Stimulated activated CD4-positive, alpha-beta T cell treated with anti-CD3 and anti-CD28 coated beads, Interleukin-1b, Interleukin-23, amount 100 ng/mL, for 4 hours (primary cell): ENCODE measurements at places on chromosomes 1 and 21.
A peak's percentile ranks its signal among the peaks of the same experiment; 100 is the strongest.

DNA sequence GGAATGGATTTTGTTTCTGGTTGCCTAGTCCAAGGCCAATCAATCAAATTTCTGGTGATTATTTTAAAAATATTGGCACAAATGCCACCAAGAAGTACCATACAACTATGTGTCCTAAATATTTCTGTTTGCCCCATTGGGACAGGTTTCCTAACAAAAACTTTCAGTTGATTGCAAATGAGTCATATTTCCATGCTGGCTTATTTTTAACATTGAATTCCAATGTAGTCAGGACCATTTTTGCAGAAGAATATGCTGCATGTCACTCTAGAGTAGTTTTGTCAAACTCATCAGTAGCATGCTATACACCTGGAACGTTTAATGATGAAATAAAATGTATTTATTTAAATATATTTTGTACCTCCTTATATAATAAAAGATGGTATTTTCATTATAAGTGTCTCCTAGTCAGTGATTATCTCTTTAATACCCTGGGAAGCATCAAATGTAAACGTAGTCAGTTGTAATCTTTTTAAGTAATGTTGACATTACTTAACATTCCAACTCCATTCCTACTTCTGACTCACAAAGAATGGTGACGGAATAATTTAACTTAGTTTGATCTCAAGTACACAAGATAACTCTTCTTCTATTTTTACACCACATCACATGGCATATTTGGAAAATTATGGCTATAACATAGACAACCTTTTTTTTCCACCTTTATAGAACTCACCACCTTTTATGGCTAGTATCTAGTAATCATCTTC, 39.0 kb upstream of the USH2A start:
- no peak for DNase-seq

DNA sequence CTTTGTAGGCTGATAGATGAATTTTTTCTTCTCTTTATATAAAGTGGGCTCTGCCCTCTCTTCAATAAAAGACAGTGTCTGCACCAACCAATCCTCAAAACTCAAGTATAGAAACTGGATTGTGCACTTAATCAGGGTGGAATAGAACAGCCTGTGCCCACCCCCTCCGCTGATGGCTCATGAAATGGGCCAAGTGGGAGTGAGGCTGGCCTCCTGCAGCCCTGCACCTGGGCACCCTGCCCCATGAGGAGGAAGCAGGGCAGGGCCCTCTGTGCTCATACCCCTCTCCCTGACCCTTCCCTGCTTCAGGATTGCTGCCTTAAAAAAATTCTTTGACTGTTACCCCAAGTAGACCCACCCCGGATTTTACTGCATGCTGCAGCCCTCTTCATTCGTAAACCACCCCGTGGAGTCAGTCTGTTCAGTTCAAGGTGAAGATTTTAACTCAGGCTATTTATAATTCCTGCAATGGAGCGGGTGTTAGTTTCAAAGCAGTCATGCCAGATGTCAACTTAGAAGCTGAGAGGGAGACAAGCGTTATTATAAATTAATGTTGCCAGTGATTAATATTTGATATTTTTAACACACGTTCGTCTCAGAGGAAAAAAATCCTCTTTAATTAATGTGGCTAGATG, 15.8 kb downstream of the PROK1 start:
- no peak for DNase-seq

DNA sequence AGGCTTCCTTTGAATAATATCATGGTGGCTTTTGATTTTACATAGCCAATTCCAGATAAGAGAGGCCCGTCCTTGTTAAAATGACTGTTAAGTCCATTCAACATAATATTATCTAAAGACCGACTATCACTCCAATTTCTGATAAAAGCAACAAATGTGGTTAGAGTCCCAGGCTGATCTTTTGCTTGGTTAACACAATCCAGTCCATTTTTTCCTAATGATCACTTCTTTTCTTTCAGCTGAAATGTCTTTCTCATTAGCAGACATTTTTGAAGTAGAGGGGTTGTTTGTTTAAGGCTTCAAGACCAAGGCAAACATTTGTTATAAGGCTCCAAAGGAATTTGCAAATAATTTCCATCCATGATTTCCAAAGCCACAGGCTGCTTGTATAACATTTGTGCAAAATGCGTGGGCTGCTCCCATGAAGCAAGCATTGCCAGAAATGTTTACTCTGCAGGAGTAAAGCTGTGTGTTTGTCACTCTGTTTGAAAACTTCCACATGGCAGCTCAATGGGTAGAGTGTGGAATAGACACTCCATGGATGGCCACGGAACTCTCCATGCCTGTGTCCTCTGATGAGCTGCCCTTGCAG, 111.5 kb downstream of the PSMG1 start:
- DNase-seq: no peak

- DNase-seq: no peak
Observed at GRCh38 chr21:16318651-16319300, 589.0 kb downstream of the USP25 start.

DNA sequence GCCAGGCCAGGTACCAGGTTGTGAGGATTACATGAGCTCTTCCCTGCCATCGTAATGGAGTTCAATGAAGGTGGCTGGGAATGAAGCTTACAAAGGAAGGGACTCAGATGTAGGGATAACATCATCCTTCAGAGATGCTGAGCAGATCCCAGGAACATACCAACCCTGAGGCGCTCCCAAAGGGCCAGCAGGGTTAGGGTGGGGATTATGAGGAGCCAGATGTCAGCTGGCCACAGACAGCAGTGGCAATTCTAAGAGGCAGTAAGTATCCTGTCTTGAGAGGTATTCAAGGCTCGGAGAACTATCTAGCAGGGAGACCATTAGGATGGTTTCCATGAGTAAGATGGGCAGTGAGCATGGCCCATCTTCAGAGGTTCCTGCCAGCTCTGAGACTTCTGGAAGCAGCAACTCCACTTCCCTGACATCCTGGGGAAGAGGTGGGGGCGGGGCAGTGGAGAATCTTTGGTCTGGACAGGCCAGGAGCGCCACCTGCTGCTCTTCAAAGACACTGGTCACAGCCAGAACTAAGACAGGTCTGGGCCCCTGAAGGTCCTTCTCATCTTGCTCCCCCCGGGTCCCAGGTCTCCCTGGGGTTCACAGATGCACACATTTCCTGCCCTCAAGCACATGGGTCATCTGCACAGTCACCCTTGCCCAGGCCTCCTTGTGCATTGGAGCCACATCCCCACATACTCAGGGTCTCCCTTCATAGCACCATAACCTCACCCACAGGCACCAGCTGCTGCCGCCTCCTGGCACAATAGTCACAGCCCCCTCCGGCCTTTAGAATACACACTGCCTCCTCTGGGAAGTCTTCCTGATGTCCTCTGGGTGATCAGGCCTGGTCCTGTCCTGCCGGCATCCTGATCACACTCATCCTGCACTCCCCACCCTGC, 2.7 kb upstream of the SDC3 start:
- DNase-seq: peak; percentile 43

GRCh38 chr1:55117941-55118340, 78.6 kb downstream of the PCSK9 start:
- no peak for DNase-seq

DNA sequence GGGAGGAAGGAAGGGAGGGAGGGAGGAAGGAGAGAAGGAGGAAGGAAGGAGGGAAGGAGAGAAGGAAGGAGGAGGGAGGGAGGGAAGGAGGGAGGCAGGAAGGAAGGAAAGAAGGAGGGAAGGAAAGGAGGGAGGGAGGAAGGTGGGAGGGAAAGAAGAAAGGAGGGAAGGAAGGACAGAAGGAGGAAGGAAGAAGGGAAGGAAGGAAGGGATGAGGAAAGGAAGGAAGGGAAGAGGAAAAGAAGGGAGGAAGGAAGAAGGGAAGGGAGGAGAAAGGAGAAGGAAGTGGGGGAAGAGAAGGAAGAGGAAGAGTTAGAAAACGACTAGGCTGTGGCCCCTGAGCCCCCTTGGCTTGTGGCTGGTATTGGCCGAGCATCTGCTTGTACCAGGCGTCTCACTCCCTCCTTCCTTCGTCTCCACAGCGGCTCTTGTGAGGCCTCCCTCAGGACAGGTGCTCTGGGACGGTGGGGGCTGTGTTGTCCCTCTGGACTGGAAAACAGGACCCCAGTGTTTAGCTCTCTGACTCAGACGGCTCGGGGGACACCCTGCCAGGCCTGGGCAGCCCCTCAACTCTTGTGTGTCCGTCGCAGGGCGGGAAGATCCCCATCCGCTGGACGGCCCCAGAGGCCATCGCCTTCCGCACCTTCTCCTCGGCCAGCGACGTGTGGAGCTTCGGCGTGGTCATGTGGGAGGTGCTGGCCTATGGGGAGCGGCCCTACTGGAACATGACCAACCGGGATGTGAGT, 36.2 kb upstream of the C1QA start:
- DNase-seq: no peak

- no peak for DNase-seq
Observed at GRCh38 chr1:232146514-232146913, 483.4 kb downstream of the SIPA1L2 start.

DNA sequence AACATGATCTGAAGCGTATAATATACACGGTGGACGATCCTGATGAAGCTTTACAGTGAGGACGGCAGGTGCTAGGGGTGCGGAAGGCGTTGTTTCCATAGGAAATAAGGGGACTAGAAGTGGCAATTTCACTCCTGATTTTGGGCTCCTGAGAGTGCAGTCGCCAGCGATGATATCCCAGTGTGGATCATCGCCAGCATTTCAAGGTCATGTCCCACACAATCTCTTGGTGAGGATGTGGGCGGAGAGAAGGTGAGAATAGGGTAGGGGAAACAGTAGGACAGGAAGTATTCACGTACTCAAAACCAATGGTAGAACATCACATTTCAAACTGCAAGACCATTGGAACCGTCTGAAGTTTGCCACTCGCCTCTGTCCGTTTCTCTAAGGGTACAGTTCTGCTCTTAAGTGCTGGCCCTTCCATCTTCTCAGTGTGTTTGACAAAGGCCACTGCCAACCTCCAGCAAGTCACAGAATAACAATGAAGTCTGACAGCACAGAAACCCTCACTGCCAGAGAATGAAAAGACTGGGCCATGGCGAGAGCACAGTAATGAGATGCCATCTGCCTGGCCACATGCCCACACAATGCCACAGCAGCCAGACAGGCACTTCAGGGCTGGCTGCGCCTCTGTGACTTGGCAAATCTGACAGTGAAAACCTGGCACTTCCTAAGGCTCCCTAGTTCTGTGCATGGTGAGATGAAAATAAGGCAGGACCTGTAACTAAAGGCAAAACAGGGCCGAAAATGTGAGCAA, 27.9 kb downstream of the PCSK9 start:
- DNase-seq: no peak

DNA sequence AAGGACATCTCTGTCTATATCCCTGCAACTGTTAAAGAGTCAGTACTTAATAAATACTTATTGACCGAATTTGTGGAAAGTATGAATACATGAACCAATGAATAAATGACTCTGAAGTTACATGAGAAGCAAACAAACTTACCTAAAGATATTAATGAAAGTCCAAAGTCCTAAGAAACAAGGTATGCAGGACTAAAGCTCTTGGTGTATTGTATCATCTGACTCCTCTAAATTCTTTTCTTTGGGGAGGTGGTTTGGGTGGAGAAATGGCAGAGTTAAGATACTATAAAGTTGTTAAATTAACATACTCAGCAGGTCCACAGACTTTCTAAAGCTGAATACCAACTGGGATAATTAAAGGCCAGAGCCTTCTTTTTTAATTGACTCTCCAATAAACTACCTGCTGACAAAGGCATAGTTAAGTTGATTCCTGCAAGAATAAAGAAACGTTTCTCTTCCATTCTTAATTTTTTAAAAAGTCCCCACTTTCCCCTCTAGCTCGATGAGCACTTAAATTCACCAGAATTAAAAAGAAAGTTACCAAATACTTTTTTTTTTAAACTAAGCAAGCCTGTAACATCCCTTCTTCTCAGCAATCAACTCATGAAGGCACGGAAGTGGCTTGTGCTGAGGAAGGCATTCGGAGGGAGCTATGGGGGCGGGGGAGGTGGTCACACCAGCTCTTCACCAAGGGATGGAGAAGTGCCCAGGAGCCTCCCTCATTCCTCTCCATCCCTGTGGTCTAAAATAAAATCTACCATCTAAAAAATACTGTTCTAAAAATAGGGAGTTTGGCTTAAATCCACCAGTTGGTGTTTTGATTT, 61.1 kb downstream of the GADD45A start:
- DNase-seq: no peak

DNA sequence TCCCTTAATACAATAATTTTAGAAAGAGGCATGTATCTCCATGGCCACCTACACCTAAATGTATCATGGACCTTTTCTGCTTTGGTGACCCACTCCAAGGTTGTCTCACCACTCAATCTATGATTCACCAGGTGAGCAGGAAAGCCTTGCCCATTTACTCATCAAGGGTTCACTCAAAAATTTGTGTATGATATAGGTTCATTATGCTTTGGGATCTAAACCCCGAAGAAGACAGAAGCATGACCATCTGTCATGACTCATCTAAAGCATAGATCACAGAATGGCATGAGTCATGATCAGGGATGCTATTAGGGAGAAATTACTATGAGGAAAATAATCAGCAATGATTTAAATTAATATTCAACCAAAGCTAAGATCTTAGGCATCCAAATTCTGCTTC, 38.5 kb downstream of the PYHIN1 start:
- no peak for DNase-seq
